Amniotic stem cell (primary cell): ENCODE measurements at places on chromosomes 2 and 18.

- DNase-seq: peak; percentile 13
These were observed 82.2 kb downstream of the CHRNA1 start for GRCh38 chr2:174682007-174682577.

- no peak for DNase-seq
These were observed 105.6 kb downstream of the MAP4K4 start for GRCh38 chr2:101803128-101803527.

GRCh38 chr2:38079116-38080052 is 3.4 kb upstream of the CYP1B1 start:
- no peak for DNase-seq

- no peak for DNase-seq
These were observed 63.5 kb downstream of the DNER start for GRCh38 chr2:229650901-229651300.
